Naive thymus-derived CD8-positive, alpha-beta T cell (primary cell): ENCODE measurements at places on chromosomes 7 and 10. TPM values are rescaled to one million over a fixed set of nuclear protein-coding genes. Genes with fewer than 3 reads are reported as not detected.

The STEAP2 gene
- not detected for polyA plus RNA-seq

The CALD1 gene
- polyA plus RNA-seq: not detected

The ZEB1 gene
- polyA plus RNA-seq: 35.6 TPM

The GDF2 gene
- not detected for polyA plus RNA-seq

The PRPS1L1 gene
- not detected for polyA plus RNA-seq

The ITGB8 gene
- not detected for polyA plus RNA-seq

The SH2D4B gene
- not detected for polyA plus RNA-seq

The IDI2 gene
- polyA plus RNA-seq: not detected

The SAP25 gene
- 0.42 TPM for polyA plus RNA-seq

The SFRP5 gene
- polyA plus RNA-seq: 20.1 TPM

The LSM8 gene
- 41.0 TPM for polyA plus RNA-seq

The TACC2 gene
- polyA plus RNA-seq: not detected

The DNA2 gene
- polyA plus RNA-seq: 0.51 TPM

The TMEM176A gene
- polyA plus RNA-seq: 0.18 TPM

The PDE6C gene
- polyA plus RNA-seq: 0.19 TPM

The GCC1 gene
- polyA plus RNA-seq: 7.9 TPM

The COL28A1 gene
- polyA plus RNA-seq: not detected

The SPAG6 gene
- not detected for polyA plus RNA-seq

The LZTS2 gene
- polyA plus RNA-seq: 10.8 TPM

The SYT15B gene
- not detected for polyA plus RNA-seq

The ENTPD1 gene
- 0.17 TPM for polyA plus RNA-seq

The CLDN4 gene
- 0.04 TPM for polyA plus RNA-seq

The CRYGN gene
- polyA plus RNA-seq: 0.69 TPM

The HHEX gene
- 0.45 TPM for polyA plus RNA-seq

The PAOX gene
- 10.9 TPM for polyA plus RNA-seq

The MAGI2 gene
- polyA plus RNA-seq: 0.02 TPM

The NAT16 gene
- polyA plus RNA-seq: not detected

The ANKRD2 gene
- not detected for polyA plus RNA-seq

The SFRP4 gene
- not detected for polyA plus RNA-seq

The EVX1 gene
- polyA plus RNA-seq: not detected

The FEZF1 gene
- polyA plus RNA-seq: not detected
